SK-N-SH (cell line): ENCODE measurements at places on chromosomes 11 and 22.

DNA sequence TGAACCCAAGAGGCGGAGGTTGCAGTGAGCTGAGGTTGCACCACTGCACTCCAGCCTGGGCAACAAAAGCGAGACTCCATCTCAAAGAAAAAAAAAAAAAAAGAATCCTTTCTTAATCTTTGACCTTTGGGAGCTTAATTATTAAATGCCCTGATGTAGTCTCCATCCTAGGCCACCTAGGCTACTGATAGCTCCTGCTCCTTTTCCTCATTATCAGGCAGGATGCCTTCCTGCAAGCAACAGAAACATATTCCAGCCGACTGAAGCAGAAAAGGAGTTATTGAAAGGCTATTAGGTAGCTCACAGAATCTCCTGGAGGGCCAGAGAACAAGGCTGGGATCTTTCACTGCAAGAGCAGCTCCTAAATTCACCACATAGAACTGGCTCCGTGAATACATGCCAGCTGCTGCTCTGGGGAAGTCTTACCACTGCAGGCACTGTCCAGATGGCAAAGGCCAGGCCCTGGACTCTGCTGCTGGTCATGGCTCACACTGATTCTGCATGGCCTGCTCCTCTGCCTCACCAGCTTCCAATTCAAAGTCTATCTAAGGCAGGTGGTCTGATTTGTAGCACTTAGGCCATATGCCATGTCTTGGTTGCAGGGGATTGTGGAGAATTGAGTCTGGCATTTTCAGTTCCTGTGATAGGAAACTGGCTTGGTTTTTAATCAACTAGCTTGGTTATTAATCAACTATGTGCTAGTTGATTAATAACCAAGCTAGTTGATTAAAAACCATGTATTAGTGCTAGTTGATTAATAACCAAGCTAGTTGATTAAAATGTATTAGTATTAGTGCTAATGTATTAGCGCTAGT is 26.0 kb upstream of the POLD3 start:
- no peak for DNase-seq

GRCh38 chr11:10770626-10771254 is 19.7 kb downstream of the CTR9 start:
- DNase-seq, result peak; percentile 49

DNA sequence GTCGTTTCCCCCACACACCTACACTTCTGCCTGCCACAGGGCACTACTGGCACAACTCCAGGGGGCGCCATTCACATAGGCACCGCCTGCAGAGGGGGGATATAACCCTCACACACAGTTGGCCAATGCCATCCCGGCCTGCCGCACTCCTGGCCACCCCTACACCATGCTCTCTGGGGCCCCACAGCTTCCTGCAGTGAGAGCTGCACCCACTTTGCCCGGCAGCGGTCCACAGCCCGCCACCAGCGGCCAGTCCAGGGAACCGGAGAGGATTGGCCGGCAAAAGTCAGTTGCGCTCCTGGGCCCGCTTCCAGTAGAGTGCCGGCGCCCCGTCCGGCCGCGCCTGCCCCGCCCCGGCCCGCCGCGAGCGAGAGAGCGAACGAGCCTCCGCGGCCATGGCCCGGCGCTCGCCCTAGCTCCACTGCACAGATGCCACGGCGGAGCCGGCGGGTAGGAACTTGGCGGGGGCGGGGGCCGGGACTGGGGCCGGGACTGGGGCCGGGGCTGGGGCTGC is 25.6 kb upstream of the SUSD2 start:
- DNase-seq, result peak; percentile 85

- no peak for DNase-seq
Measured at GRCh38 chr11:18624161-18624560, 10.0 kb downstream of the SPTY2D1 start.

DNA sequence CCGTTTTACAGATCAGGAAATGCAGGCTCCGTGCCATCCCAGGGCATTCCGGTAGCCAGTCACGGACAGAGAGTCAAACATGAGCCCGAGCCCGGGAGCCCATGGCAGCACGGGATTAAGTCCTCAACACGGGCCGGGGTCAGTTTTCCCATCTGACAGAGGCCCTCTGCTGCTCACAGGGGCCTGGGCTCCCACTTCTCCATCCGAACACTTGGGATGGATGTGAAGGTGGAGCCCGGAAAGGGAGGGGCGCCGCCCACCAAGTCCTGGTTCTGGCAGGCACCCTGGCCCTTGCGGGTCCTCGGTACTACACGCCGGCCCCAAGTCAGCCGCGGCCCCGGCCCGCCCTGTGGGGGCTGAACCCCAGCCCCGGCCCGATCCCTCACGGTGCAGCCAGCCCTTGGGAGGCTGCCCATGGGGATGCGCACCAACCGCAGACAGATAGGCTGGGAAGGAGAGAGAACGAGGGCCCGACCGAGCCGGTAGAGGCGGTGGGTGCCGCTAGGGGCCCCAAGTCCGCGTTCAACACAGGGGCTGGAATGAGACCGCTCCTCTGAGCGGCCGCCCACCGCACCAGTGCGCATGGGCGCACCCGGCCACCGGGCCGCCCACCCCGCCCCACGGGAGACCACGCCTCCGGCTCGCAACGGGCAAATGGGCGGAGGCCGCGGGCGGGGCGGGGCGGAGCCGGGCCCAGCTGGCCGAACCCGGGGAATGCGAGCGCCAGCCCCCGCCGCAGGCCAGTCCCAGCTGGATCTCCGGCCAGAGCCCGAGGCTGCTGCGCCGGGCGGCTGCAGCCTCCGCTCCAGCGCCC is at the start of gene CAPN5:
TSS of gene CAPN5 (plus strand) at position 743 of the 814 bp plus-strand sequence. CDS start 17,916 bp downstream, outside the sequence.
- peak; percentile 99 for DNase-seq

GRCh38 chr11:112725636-112726035 is 235.6 kb upstream of the NCAM1 start:
- DNase-seq, result no peak

DNA sequence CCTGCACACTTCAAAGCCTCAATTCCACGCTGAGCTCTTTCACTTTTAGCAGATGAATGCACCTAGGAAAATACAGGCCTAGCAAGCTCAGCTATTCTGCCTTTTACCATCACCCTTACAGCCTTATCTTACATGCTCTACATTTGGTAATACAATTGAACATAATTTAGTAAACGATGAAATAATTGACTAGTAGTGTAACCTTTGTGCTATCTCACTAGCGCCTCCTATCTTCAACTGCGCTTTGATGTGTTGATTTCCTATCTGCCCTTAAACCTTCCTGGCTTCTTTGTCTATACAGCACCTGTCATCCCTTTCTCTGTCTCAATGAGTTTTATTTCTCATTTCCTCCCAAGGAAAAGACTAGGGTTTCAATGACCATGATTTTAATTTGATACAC is 149.7 kb downstream of the LRRC4C start:
- no peak for DNase-seq

DNA sequence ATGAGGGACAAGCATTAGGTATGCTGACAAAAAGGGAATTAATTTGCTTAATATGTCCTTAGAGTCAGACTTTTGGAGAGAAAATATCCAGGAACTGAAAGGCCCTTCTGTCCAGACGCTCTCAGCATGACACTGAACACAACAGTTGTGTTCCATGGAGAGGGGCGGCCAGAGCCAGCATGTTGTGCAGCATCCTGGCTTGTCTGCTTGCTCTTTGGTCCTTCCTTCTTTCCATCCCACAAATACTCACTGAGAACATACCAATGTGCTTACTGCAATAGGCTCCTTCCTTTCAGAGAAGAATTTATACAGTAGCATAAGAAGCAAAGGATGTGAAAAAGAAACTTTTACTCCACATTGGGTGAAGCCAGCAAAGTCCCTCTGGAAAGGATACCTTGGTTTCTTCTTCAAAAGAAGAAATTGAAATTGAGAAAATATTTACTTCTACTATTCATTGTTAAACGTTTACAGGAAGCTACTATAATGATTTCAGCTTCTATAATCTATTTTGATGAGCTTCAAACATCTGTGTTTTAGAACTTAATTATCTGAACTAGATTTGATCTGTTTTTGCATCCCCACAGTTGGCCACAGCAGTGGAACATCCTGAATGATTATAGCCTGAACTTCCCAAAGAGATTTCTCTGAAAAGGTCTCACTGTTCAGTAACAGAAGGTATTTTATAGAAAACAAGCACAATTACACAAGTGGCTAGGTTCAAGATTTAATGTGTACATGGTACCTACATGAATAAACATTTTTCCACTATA is 304.1 kb upstream of the PITPNB start:
- peak; percentile 31 for DNase-seq

GRCh38 chr22:19704355-19705015 is 9.8 kb upstream of the SEPTIN5 start:
- DNase-seq, result no peak

DNA sequence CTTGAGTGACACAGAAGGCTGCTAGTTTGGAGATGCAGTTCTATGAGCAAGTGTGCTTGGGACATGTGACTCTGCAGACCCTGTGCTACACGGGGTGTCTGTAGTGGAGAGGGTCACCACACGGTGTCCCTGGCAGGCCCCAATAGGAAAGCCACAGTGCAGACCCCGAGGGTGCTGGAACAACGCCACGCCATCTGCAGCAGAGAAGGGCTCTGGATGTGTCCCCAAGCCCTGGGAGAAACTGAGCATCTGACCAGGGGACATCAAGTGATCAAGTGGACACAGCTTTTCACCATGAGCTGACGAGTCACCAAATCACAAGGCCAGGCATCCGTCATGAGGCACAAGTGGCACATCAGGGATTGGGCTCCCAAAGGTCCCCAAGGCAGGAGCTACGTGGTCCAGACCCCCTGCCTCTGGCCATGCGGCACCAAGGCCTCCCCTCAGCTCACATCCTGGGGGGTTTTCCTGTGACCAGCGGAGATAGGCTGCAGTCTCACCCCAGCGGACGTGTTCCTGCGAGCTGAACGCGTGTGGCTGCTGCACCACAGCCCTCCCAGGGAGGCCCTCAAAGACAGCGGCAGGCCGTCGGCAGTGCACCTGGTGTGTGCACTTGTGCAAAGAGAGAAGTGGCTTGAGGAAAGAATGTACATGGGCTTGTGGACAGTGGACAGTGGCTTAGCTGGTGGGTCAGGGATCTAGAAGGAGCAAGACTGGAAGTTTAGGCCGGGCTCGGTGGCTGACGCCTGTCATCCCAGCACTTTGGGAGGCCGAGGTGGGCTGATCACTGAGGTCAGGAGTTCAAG is 96.7 kb downstream of the RPS6KA4 start:
- DNase-seq, result no peak

DNA sequence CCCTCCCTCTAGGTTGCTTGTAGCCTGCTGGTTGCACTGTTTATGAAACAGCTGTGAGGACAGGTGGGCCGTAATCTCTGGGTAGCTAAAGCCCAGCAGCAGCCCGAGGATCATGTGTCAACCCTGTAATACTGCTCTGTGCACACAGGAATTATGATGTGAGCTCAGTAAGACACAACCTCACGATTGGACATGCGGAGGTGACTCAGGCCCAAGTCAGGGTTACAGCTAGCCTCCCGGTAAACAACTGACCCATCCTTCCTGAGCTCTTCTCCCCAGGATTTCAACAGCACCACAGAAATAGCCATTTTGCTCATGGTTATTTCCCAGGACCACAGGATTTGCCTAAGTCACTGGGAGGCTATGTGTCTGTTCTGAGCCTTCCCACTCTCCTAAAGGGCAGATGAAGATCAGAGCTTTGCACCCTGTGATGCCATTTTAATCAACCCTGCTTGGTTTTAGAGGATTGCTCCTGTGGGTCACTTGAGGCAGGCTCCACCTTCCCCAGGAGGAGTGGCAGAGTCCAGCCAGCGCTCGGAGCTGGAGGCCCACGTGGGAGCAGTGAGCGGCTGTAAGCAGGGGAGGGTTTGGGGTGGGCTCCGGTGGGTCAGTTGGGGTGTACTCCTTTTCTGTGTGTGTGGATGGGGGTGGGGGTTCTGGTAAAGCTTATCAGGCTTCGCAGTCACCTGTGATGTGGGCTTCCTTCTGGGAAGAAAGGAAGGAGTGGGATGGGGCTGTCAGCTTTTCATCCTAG is at the start of gene AMPD3:
TSS of gene AMPD3 (plus strand) at position 387 of the 754 bp plus-strand sequence. CDS start 6,256 bp downstream, outside the sequence.
- DNase-seq, result peak; percentile 50

GRCh38 chr11:96112192-96113128 is 188.6 kb upstream of the MTMR2 start:
- no peak for DNase-seq

DNA sequence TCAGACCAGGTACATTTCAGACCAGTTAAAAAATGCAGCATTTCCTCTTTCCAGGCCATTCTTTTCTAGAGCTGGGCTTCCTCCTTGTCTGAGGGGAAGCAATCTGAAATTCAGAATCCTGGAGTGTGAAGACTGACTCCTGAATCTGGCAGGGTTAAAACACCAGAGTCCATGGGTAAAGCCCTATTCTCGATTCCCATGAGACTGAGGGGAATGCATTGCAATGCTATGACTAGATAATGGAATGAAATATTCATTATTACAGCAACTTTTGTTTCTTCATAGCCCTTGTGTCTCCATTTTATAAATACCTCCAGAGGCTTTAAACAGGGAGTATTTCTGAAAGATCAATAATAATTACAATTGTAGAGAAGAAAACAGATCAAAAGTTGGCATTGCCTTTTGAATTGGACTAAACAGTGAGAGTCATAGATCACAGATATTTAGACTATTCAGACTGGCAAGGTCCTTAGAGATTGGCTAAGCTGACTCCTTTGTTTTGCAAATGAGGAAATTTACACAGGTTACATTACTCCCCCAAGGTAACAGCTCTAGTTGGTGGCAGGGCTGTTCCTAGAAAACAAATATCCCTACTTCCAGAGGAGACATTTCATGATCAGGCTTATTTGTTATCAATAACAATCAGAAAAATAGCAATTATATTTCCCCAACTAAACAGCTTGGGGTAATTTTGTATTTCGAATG is 632.6 kb upstream of the KIRREL3 start:
- DNase-seq, result no peak

GRCh38 chr11:102012946-102013345 is 34.3 kb upstream of the CFAP300 start:
- no peak for DNase-seq

DNA sequence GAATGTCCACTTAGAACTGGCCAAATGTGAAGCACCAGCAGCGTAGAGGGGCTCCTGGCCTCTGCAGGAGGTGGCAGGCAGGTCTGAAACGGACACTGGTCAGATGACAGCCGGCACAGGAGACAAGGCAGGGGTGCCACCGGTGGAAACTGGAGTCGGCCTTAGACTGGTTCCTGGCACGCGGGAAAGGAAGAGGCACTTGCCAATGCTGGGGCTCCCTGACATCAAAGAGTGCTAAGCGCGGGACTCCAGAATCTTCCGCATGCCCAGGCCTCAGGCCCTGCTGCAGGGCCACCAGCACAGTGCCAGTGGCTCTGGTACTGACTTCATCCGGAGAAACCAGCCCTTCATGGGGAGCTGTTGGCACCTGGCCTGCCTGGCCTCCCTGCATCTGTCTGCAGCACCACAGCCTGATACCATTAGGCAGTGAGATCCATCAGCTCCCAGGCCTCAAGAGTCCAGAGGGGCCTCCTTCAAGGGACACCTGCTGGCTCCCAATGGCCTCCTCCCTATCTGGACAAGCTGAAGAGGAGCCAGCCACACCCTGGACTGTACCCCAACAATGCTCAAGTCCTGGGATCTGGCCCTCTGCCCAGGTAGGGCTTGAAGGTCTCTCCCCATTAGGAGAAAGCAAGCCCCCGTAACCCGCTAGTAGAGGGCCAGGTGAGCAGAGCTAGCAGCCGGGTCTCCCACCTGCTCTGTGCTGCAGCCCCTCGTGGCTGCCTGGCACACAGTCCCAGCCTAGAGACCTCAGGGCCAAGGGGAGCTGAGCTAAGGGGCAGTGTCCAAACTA is 29.7 kb upstream of the GNB1L start:
- peak; percentile 31 for DNase-seq

GRCh38 chr11:18066626-18067025 is 20.6 kb upstream of the TPH1 start:
- no peak for DNase-seq
